ENCODE measurements at places on chromosomes 6 and 20. TPM values are rescaled to one million over a fixed set of nuclear protein-coding genes. Genes with fewer than 3 reads are reported as not detected.

FUCA2 gene
- total RNA-seq = 38.7 TPM

PDE10A gene
- total RNA-seq = 52.1 TPM

GRCh38 chr6:26183581-26184366, 96.5 kb downstream of the HFE start:
- DNase-seq = peak; percentile 97

DNA sequence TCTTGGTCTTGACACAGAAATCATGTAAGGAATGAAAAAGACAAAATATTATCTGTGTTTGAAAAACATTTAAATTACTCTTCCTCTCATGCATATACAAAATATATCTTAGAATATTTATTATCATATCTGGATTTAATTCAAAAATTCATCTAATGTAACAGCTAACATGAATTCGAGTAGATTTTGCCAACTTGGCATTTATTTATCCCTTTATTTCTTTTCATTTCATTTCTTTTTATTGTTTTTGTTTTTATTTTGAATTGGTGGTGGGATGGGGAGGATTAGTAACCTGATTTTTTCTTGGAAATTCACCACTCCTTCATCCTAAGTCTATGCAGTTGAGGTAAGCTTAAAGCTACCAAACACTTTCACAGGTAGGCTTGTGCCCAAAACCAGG, 508.7 kb downstream of the EPHA7 start:
- DNase-seq = no peak
